ENCODE measurements at places on chromosomes 6 and 20.

GRCh38 chr20:50926530-50926929 lies 4.7 kb downstream of the ADNP start:
- DNase-seq, result no peak

- DNase-seq, result no peak
Measured at GRCh38 chr20:37995856-37996605, 37.2 kb downstream of the TTI1 start.

- no peak for DNase-seq
Measured at GRCh38 chr6:15551798-15552197, 111.0 kb downstream of the DTNBP1 start.

GRCh38 chr20:38426006-38426897 lies 8.9 kb downstream of the SNHG17 start:
- peak; percentile 68 for DNase-seq

DNA sequence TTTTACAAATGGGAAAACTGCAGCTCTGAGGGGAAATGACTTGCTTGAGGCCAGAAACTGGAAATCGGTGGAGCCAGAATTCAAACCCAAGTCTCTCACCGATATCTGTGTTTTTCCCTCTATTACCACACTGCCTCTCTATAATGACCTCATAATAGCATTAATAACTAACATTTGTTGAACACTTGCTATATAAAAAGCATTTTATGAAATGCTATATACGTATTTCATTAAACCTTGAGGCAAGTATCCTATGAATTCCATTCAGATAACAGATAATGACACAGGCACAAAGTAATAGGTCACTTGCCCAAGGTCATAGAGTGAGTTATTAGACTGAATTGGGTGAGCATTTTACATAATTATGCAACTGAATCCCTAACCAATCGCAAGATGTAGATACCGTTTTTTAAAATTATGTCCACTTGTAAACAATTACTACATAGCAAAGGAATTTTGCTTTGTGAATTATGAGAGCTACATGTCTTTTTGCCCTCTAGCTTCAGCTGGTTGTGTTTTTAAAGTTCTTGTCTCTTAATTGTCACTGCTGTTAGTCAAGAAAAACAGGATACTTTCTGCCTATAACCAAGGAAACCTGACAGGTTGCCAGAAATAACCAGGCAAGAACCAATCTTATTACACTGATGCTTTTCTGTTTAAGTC lies 4.7 kb downstream of the DSN1 start:
- DNase-seq, result peak; percentile 26

GRCh38 chr6:104640150-104640700 lies 219.5 kb downstream of the HACE1 start:
- no peak for DNase-seq

GRCh38 chr20:22866812-22867341 lies 168.2 kb upstream of the SSTR4 start:
- DNase-seq, result no peak

DNA sequence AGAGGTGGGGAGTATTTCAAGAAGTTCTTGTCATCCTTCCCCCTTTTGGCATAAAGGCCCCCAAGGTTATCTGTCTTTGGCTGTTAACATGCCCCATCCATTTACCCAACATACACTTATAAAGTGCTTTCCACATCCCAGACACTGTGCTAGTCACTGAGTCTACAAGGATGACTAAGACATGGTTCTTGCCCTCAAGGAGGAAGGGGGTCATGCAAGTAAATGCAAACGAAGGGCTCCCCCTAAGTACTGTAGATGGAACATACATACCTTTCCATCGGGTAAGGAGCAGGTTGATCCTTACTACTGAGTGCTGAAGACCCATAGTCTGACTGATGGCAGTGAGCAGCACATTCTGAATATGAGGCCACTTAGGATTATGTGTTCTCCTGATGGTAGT lies 38.3 kb downstream of the HECA start:
- peak; percentile 9 for DNase-seq

DNA sequence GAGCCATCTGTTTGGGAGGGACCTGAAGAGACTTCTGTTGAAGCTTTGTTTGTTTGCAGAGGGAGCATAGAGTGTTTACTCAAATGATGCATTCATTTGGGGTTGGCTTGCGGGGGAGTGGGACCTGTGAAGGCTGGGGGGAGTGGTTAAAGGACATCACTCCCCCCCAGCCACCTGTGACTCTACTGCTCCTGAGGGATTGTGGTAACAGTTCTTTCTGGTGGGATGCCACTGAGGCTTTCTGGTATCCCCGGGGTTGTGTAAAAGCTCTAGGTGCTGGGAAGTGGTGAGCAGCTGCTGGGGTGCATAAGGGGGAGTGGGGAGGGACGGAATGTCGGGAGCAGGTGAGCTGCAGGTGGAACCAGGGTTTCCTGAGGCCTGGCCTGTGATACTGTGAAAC lies 239.2 kb upstream of the QKI start:
- DNase-seq, result no peak

DNA sequence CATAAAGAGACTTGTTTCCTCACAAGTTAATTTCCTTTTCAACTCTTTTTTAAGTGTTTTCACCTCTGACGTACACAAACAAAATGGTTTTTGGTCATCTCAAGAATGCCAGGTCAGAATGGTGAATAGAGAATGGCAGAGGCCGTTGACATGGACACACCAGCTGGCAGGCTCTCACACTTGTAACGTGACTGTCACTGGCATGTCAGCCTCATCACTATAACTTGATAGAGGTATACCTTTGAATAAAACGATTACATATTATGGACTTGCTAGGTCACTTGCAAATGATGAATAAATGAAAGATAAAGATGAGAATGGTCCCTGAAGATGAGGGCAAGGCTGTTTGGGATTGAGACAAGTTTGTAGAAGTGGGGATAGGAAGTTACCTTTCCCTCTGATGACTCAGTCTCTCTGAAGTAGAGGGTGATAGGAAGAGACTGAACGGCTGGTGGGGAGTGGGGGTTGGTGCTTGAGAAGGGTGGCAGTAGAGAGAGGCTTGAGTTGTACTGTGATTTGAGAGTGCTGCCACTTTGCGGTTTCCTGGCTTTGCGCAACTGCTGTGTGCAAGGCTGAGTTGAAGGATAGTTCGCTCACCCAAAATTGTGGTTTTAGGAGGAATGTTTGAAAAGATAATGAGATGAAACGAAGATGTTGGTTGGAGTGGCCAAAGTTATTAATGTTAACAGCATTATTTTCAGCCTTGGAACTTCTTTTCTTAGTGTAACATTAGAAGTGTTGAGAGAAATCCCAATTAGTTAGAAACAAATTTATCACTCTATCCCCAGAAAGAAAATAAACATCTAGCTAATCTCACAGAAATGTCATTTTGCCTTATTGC lies 30.3 kb downstream of the TBPL1 start:
- no peak for DNase-seq

DNA sequence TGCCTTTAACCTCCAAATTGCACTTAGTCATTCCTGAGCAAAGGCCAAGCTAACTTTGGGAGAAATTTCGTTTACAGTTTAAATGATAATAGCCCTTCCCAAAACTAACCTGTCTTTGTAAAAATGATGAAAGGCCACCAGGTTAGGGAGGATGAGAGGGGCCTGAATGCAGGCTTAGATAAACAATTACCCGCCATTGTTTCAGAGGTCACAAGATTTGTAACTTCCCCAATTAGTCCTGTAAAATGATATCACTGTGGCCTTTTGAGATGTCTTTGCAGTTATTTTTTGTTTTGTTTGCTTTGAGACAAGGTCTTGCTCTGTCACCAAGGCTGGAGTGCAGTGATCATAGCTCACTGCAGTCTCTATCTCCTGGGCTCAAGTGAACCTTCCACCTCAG lies 26.3 kb downstream of the GNL1 start:
- DNase-seq, result no peak

- DNase-seq, result no peak
Measured at GRCh38 chr6:104559435-104560202, 300.1 kb downstream of the HACE1 start.

GRCh38 chr6:124487623-124488431 lies 474.4 kb upstream of the RNF217 start:
- peak; percentile 1 for DNase-seq
